Glomerular endothelial cell (primary cell): ENCODE measurements at places on chromosomes 1 and 21. TPM values are rescaled to one million over a fixed set of nuclear protein-coding genes. Genes with fewer than 3 reads are reported as not detected.

GRCh38 chr1:35177237-35177786, 15.6 kb downstream of the SFPQ start:
- no peak for DNase-seq

GRCh38 chr1:187037973-187038553, 209.3 kb downstream of the PLA2G4A start:
- DNase-seq: no peak

- DNase-seq: no peak
Observed at GRCh38 chr1:34696981-34697380, 57.9 kb upstream of the GJB5 start.

- DNase-seq: no peak
Observed at GRCh38 chr1:60041783-60042182, 31.8 kb downstream of the C1orf87 start.

GRCh38 chr1:51299981-51300670, 30.2 kb downstream of the TTC39A start:
- DNase-seq: no peak

DNA sequence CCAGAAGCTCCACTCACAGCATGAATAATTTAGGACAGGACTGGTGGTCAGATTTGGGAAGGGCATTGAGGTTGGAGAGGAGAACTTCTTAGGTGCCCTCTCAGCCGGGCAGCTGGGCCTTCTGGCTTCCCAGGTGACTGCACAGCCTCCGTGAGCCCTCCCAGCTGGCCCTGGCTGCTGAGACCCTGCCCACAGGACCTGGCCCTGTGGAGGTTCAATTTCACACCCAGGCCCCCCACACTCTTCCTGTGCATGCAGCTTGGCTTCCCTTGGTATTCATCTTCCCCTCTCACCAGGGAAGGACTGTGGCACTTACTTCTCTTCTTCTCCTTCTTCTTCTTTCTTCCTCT, 50.6 kb downstream of the NDUFS5 start:
- DNase-seq: no peak

DNA sequence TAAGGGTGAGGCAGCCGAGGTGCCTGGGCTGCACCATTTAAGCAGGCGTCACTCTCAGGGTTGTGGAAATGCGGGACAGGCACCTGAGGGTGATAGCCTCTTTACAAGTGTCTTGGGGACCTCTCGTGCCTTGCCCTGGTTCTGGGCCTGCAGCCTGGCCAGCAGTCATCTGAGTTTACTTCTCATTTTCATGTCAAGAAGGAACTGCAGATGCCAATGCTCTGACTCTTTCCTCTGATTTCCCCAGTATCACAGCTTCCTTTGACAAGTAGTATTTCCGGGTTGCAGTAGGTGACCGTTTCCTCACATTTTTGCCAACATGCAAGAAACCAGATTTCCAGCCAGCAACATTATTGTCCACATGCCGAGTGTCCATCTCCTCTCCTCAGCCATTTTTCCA, 286.9 kb downstream of the DISC1 start:
- DNase-seq: no peak

DNA sequence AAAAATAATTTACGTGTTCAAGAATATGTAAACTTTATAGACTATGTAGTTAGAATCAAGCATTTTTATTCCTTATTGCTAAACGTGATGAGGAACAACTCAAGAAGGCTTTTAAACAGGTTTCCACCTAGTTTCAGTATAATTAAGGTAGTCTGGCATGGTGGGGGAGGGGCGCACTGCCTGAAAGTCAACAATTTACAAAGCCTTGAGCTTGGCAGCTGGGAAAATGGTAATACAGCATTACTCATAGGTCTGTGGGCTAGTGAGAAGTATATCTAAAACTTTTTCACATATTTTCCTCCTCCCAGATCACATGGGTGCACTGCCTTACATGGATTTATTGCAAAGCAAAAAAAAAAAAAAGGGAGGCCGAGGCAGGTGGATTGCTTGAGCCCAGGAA, 75.2 kb downstream of the EVI5 start:
- no peak for DNase-seq

GRCh38 chr21:44887126-44887806, 13.8 kb upstream of the PTTG1IP start:
- DNase-seq: no peak

GRCh38 chr1:11525516-11525915, 46.6 kb downstream of the DISP3 start:
- no peak for DNase-seq

DNA sequence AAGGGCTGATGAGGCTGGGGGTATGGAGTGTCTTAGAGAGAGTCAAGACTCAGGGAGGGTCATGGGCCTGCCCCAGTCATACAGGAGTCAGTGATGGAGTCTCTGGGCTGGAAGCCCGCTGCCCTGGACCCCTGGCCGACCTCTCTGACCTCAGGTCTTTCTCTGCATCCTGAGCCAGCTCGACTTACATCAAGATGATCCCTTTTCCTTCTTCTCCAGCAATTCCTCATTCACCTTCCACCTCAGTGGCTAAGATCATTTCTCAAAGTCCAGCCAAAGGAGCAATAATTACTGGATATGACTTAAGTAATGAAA, 308.6 kb downstream of the MATN1 start:
- no peak for DNase-seq

DNA sequence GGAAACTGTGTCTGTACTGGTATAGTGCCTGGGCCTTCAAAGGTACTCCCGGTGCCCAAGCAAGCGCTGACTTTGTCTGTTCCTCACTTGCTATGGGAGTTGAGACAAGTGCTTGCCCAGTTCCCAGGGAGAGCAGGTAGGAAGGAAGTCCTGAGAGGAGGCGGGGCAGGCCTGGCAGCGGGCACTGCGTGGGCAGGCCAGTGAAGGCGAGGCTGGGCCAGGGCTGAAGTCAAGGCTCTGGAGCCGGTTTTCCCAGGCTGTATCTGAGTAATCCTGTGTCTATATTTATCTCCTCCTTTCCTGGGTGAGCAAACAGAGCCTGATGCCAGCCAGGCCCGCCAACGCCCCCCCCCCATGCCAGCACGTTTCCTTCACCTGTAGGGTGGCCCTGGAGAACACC, 15.9 kb upstream of the EDN2 start:
- DNase-seq: no peak

GRCh38 chr1:1470626-1471388, 758 bp upstream of the ATAD3B start:
- no peak for DNase-seq

DNA sequence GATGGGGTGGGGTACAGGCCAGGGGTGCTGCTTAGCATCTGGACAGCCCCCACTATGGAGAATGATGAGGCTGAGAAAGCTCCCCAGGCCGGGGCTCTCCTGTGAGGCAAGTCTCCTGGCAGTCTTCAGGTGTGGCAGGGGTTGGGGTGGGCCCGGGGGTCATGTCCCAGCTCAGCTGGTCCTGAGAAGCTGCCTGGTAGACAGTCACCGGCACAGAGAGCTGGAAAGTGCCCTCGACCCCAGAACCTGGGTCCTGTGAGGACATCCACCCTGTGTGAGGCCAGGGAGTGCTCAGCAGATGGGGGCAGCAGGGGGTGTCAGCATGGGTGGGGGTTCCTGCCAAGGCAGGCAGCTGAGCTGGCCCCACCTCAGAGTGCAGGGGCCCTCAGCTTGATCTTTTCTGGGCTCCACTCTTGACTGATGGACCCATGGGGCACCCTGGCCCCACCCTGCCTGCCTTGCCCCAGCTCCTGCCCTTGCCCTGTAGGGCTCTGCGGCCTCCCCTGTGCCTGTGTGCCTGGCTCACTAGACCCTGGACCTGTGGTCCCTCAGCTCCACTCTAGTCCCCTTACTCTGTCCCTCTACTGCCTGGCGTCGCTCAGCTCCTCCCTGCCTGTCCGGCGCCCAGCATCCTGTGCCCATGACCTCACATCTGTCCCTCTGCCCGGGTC, 5.8 kb downstream of the IBA57 start:
- no peak for DNase-seq

DNA sequence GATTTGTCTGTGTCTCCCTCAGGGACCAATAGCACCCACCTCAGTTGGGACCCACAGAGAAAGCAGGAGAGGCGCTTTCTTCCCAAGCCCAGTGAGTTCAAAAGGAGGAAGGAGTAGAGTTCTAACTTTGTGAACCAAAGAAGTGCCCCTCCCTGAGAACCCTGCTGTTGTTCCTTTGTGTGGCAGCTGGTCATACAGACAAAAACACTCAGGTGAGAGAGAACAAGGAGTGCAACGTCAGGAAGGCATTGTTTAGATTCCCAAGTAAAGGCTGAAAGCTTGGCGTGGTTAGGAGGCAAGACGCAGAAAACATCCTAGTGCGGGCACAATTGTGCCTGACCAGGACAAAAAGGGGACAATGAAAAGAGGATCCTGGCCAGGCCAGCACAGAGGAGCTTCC, 654.6 kb downstream of the KIF26B start:
- DNase-seq: no peak

DNA sequence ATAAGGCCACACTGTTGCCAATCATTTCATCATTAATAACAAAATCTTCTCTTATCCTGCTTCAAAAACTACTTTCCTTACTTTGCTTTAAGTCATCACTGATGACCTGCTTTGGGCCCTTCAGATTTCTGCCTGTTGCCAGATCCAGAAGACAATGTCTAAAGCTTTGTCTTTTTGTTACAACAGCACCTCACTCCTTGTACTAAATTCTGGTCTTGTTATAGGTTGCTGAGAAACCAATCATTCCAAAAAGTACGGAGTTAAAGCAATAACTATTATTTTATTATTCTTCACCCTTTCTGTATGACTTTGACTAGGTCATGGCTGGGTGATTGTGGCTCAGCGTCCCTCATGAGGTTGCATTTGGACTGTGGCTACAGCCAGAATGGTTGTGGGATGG, 633.5 kb downstream of the PTPRU start:
- no peak for DNase-seq

GRCh38 chr1:91779548-91780021, 106.4 kb downstream of the TGFBR3 start:
- no peak for DNase-seq

DNA sequence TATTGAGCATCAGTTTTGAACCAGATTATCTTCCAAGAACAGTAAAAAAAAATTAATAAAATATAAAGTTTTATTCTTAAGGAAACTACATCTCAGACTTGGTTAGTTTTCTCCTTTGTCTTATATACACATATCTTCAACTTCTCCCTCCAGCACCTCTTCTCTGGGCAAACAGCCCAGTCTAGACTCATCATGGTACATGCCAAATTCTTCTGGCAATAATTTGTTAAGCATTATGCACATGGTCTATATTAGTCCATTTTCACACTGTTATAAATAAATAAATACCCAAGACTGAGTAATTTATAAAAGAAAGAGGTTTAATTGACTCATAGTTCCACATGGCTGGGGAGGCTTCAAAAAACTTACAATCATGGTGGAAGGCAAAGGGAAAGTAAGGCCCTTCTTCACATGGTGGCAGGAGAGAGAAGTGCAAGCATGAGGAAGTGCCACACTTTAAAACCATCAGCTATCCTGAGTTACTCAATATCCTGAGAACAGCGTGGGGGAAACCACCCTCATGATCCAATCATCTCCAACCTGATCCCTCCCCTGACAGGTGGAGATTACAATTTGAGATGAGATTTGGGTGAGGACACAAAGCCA, 108.7 kb upstream of the RNPC3 start:
- no peak for DNase-seq

- DNase-seq: no peak
Observed at GRCh38 chr21:21860888-21861287, 862.7 kb downstream of the NCAM2 start.

DNA sequence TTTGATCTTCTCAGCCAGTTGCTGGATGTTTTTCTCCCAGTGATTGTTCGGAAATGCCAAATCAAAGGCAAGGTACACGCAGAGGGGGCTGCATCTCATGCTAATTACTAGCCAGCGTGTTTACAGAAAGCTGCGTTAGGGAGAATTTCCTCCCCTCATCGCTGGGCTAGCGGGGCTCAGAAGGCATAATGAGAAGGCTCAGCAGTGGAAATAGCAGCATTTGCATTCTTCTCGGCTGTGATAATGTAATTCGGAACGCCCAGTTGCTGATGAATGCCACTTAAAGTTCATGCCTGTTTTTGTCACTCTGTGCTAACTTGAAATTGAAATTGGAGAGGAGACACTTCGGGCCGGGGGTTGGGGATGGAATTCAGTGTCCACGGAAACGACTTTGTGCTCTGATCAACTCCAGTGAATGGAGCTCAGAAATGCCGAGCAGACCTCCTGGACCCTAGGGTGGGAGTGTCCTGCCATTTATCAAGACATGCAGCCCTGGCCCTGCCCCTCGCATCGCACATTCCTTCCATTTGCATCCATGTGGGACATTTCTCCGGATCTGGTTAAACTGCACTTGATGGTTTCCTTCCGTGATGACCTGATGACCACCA, 313.4 kb upstream of the C1orf174 start:
- DNase-seq: no peak

DNA sequence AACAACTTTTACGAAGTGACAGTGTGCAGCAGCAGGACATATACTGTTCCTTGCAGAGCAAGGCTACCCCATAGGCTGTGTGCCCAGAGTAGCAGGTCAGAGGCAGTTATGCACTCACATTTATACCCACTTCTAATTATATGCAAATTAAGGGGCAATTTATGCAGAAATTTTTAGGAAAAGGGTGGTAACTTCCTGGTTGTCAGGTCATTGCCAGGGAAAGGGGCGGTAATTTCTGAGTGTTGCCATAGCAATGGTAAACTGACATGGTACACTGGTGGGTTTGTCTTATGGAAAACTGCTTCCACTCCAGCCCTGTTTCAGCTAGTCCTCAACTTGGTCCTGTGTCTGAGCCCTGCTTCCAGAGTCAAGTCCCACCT, 12.0 kb upstream of the SLAMF1 start:
- DNase-seq: no peak

The TNFRSF8 gene
- 0.18 TPM in 1 of 2 replicates, not detected in the other for total RNA-seq

The TLR5 gene
- 0.19 and 0.53 TPM in 2 replicates for total RNA-seq

The ATP1A4 gene
- total RNA-seq: not detected in 2 replicates

The HAO2 gene
- total RNA-seq: not detected in 2 replicates

The PRRX1 gene
- total RNA-seq: 0.19 and 0.93 TPM in 2 replicates

The GSTM2 gene
- total RNA-seq: 1.9 and 6.2 TPM in 2 replicates

The GCSAML gene
- not detected in 2 replicates for total RNA-seq

The MYOG gene
- total RNA-seq: not detected in 2 replicates

The ZZZ3 gene
- 39.1 and 43.2 TPM in 2 replicates for total RNA-seq

The OR2M4 gene
- total RNA-seq: not detected in 2 replicates

The SPRR2E gene
- not detected in 2 replicates for total RNA-seq

The F5 gene
- total RNA-seq: not detected in 2 replicates

The RNPEP gene
- total RNA-seq: 76.3 and 77.6 TPM in 2 replicates

The RCSD1 gene
- 5.8 and 7.1 TPM in 2 replicates for total RNA-seq
